ENCODE measurements at places on chromosomes 6 and 20.

DNA sequence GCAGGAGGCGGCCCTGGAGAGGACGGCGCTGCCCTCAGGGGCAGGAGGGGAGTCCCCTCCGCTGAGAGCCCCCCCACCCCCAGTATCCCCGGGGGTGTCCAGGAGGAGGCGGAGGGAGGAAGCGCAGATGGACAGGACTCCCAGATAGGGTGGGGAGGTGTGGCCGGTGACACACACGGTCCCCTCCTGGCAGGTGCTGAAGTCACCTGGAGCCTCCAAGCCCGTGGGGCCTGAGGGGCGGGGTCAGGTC lies 1.4 kb downstream of the STMN3 start:
- no peak for DNase-seq

GRCh38 chr6:121216928-121217327 lies 117.4 kb downstream of the TBC1D32 start:
- no peak for DNase-seq

GRCh38 chr20:41331731-41332130 lies 8.9 kb upstream of the LPIN3 start:
- no peak for DNase-seq

GRCh38 chr20:36093025-36093803 lies 61.3 kb upstream of the EPB41L1 start:
- DNase-seq = no peak

DNA sequence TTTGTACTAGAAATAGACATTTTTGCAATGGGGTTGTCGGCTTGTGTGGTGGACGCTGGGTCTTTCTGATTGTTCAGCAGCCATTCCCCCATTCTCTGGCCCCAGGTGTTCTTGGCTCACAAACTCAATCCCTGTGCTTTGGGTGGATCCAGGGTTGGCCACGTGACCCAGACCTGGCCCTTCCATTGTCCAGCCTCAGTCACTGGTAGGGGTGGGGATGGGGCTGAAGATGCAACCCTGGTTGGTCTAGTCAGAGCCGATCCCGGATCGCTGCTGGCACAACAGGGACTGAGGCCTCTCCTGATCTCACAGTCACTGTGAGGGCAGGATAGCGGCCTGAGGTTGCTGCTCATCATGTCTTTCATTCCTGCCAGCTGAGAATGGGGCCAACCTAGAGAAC lies 365.3 kb upstream of the SULF2 start:
- DNase-seq = no peak

- no peak for DNase-seq
These were observed 39.7 kb upstream of the CLVS2 start for GRCh38 chr6:122956376-122956775.

GRCh38 chr6:132209351-132209750 lies 191.9 kb downstream of the MOXD1 start:
- peak; percentile 77 for DNase-seq

DNA sequence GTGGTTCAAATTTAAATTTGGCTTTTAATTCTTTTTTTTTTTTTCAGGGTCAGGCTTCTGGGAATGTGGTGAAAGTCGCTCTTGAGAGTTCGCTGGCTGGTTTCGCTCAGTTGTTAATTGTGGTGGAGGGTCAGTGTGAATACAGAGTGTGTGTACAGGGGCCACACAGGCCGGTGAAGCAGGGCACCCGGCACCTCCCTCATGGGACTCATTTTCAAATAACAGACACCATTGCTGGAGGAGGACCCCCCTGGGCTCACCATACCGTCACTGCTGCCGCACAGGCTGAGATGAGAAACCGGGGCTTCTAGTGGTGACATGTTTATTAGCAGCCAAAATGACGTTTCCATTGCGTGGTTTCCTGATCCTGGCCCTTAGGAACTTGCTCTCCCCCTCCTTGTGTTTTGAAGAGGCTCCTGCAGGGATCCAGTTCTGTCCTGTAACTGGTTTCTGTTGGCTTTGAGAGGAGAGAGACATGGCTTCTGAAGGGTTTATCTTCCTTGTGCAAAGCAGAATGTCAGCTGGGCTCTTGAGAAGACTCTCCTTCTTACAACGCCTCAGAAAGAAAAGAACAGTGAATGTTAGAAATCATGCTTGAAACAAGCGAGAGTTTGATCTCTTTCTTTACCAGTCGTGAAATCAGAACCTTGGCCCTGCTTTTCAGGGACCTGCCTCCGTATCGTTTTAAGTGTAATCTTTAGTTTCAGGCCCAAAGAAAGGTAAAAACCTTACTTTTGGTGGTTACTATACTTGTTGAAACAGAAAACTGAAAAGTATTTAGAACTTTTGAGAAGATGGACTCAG lies 37.8 kb downstream of the DUSP22 start:
- DNase-seq = no peak

DNA sequence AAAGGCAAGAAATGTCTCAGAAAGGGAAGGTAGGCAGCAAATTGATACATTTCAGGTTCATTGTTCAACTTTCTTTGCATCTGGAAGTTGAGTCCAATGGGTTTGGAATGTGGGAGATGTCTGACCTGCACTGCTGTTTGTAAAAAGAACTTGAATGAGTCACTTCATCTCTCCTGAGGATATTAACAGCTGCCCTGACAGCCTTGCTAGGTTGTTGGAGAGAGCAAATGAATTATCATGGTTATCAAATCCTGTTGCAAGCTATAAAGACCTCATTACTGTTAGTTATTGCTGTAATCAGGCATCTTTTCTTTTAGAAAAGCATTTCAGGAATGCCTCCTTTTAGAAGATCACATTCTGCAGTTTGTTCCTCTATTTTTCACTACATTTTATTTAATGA lies 23.0 kb upstream of the FLRT3 start:
- DNase-seq = peak; percentile 39

GRCh38 chr20:64084685-64085152 lies 521 bp upstream of the LKAAEAR1 start:
- DNase-seq = no peak

DNA sequence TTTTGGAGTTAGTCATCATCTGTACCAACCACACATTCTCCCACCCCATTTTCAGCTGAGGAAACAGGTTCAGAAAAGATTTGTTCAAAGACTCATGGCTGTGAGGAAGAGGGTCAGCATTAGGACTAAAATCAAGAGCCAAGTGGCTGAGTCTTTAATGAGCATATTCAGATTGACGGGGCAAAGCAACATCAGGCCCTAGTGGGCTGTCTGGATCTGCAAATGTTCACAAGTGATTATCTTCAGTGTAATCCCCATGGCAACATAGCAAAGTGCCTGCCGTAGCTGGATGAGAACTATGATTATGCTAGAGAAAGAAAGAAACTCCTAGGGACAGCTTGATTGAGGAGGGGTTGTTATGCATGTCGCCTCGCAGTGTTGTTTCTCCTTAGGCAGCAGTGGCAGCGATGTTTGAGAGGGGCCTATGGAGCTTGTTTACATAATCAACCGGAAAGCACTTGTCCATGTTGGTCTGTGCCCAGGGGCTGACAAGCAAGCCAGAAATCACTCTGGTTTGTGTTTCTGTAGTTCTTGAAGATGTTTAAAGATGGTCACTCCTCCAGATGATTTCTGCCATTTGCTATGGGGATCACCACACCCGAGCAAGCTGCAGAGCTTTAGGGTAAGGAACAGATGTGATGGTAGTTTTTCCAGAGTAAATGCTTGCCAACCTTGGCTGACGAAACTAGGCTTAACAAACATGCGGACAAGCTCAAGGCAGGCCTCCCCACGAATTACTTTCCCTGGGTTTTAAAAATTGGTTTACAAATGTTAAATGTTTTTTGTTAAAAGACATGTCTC lies 124.3 kb upstream of the MLIP start:
- DNase-seq = no peak

DNA sequence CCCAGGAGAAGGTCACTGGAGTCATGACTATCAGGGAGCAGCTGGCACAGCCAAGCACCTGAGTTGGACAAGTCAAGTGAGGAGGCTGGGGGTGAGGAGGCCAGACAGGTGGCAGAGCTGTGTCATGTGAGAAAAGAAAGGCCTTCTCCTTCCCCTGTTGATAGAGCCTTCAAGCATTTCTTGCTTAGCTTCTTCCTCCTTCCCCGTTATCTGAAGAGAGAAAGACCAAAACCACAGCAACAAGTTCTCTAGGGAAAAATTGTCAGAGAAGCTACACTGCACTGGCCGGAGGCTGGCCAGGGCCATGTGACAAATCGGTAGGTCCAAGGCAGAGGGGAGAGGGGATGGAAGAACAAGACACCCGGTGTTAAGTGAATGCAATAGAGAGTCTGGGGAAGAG lies 202.1 kb upstream of the PRDM1 start:
- DNase-seq = no peak

- peak; percentile 98 for DNase-seq
These were observed 18.4 kb upstream of the IFNGR1 start for GRCh38 chr6:137237413-137238170.

DNA sequence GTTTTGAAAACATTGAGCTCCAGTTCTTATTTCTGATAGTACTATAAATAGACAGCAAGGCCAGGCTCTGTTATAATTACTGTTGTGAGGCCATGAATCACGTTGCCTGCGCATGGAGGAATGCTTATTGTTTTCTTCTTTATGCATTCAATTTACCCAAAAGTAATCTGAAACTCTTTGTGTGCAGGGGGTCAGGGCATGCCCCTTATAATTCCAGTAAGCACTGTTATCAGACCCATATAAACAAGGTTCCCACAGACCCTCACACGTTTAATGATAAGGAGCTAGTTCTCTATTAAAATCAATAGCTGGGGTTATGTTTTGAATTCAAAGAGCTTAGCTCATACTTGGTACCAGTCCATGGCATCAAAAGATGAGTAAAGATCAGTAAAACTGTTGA lies 174.8 kb upstream of the ARG1 start:
- DNase-seq = no peak
